Astrocyte of the spinal cord (primary cell): ENCODE measurements at places on chromosomes 5 and 9.

DNA sequence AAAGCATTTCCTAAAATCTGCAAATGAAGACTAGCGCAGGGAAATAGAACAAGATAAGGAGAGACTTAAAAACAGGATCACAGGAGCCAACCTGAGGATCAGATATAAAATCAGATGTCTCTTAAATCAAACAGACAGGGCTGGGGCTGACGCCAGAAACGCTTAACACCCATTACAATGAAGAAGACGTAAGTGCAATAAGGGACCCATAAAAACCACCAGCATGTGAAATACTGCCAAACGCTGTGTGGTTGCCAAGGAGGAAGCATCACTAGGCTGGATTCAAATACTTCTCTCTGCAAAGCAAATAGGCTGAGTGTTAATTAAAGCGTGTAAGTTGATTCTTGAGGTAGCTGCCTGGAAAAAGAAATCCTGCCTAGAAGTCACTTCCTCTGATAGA is 74.4 kb upstream of the ATP10B start:
- no peak for DNase-seq

- DNase-seq = no peak
These were observed 126.7 kb downstream of the PPP2R2B start for GRCh38 chr5:146751781-146752401.

GRCh38 chr9:36584620-36585460 is 12.1 kb downstream of the MELK start:
- peak; percentile 77 for DNase-seq

- DNase-seq = no peak
These were observed 114.8 kb upstream of the ALDH1B1 start for GRCh38 chr9:38277601-38278200.

DNA sequence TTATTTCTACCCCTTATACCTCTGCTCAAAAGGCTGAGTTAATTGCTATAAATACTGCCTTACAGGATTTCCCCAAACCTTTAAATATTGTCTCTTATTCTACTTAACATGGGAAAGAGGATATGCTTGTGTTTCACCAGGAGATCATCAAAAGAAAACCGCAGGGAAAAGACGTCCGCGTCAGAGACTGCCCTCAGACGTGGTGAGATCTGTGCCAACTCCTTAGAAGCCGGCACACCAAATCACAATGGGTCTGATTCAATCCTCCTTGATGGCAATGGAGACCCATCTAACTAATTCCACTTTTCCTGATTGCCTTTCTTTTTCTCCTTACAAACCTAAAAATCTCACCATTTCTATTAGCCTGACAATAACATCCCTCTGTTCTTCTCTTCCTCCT is 55.0 kb downstream of the SH3PXD2B start:
- peak; percentile 76 for DNase-seq

- DNase-seq = no peak
These were observed 34.6 kb upstream of the PHF2 start for GRCh38 chr9:93541581-93542349.

DNA sequence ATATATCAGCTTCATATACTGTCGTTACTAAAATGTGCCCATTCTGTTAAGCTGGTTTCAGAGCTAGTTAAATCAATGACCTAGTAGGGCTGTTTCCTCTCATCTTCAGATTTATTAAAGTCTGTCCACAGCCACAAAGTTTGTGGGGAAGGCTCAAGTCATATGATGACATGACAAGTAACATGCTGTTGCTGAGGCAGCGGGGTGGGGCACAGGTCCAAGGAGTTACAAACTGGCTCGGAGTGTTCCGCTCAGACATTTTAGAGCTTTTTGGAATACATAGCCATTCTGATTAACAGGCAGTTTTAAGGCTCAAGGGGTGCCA is 2.7 kb upstream of the ANP32B start:
- no peak for DNase-seq

- no peak for DNase-seq
These were observed 131.4 kb downstream of the MRPL36 start for GRCh38 chr5:1668141-1668721.

DNA sequence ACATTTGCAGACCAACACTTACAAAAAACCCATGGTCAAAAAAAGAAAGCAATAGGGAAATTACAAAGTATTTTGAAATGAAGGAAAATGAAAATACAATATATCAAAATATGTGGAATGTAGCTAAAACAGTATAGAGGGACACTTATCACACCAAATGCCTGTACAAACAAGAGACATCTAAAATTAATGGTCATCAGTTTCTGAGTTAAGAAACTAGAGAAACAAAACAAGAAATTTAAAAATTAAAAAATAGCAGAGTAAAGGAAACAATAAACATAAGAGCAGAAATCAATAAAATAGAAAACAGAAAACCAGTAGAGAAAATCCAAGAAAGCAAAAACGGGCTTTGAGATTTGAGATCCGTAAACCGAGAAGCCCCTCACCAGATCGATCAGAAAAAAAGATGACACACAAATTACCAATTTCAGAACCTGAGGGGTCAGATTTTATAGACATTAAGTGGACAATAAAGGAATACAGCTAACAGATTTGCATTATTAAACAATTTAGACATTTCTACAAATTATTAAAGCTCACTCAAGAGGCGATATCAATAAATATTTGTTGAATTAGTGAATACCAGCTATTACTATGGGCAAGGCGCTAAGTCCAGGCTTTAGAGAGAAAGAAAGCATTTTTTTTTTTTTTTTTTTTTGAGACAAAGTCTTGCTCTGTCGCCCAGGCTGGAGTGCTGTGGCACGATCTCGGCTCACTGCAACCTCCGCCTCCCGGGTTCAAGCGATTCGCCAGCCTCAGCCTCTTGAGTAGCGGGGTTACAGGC is 1.0 kb upstream of the TENT2 start:
- no peak for DNase-seq

GRCh38 chr5:135444360-135444759 is 2.8 kb downstream of the DCANP1 start:
- DNase-seq = no peak
